Type B pancreatic cell (in vitro differentiated cells): ENCODE measurements at places on chromosomes 3 and 15.

- no peak for DNase-seq
Observed at GRCh38 chr3:141594357-141594756, 107.5 kb downstream of the RASA2 start.

DNA sequence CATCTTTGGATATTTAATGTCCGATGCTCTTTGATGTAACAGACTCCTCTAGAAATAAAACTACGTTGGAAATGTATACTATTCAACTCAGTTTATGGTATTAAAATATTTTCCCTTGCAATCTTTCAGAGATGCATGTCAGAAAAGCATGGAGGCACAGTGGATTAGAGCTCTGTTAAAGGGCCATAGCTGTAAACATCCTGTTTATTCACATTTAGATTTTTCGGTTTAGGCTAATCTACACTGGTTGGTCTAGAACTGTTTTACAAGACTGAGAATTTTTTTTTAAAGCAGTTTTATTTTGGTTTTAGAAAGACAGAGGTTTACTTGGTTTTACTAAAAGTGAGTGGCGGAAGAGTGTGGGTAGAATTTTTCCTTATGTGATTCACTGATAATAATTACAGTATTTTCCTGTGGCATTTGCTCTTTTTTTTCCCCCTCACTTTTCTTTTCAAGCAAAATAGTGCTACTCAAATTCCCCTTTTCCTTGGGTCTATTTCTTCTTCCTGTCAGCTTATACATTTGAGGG lies 132.1 kb downstream of the IL1RAP start:
- DNase-seq = no peak

- no peak for DNase-seq
Observed at GRCh38 chr3:169342652-169343505, 320.6 kb downstream of the MECOM start.

DNA sequence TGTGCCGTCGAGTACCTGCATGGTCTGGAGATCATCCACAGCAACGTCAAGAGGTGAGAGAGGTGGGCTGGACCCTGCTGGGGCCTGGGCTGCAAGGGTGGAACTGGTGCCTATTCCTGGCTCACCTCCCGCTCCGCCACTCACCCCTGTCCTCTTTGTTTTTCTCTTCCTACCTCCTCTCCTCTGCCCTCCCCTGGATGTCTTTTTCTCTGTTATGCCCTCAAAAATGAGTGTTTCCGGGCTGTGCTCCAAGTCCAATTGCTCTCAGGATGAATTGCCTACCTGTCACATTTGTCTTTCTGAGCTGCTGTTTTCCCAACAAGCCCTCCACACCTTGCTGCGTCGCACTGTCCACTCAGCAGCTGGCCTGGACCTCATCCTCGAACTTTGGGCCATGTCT lies 28.5 kb upstream of the TATDN2 start:
- no peak for DNase-seq

DNA sequence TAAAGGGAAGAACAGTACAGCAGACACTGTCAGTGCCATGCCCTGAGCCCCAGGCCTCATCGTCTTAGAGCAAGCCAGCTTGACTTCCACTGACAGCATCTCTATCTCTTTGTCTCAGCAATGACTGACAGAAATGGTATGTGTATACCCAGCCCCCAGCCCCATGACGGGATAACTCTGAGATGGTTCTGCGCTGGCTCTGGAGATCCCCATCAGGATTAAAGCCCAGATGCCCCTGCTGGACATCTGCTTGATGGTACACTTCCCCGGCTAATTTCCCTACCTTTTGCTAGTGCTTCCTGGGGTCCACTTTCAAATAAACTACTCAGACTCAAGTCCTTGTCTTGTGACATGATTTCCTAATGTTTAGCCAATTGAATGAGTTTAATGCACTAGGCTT lies 7.6 kb downstream of the NMNAT3 start:
- no peak for DNase-seq

DNA sequence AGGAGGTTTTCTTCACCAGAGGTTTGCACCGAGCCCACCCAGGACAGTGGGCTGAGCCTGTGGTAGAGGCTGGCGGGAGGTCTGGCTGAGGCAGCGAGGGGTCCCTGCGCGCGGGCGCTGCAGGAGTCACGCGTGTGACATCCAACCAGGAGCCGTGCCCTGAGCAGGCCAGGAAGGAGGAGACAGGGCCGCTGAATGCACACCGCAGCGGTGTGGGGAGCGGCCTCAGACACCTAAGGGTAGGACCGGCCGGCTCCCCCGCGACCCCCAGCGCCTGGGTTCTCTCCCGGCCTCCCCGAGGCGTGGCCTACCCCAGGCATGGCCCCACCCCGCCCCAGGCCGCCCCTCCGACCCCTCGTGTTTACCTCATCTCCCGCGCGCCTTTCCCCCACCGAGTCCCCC lies 412 bp downstream of the SLC41A3 start:
- DNase-seq = no peak

- DNase-seq = no peak
Observed at GRCh38 chr3:129281726-129282125, 3.1 kb downstream of the HMCES start.

DNA sequence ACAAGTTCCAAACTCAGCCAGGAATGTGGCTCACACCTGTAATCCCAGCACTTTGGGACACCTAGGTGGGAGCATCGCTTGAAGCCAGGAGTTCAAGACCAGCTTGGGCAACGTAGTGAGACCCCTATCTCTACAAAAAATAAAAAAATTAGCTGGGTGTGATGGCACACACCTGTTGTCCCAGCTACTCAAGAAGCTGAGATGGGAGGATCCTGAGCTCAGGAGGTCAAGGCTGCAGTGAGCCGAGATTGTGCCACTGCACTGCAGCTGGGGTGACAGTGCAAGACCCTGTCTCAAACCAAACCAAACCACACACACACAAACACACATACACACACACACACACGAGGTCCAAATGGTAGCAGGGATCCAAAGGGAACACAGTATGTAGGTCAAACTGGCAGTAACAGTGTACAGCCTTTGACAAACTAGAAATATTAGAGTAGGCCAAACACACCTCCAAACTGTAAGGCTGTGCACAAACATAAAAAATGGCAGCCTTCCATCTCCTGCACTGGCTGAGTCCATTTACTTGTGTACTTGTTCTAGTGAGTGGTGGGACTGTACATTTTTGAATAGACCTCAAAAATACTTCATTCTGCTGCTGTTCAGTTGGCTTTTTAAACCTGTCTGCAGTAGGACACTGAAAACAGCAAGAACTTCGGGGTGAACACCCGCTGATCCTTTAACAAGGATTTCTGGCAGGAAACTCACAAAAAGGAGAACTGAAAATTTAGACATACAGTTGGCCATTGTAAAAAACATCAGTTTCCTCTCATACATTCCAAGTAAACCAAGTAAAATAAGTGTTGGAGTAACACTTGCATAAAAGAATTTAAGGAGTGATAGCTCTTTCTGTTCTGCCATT lies 33.6 kb downstream of the INTS14 start:
- no peak for DNase-seq

DNA sequence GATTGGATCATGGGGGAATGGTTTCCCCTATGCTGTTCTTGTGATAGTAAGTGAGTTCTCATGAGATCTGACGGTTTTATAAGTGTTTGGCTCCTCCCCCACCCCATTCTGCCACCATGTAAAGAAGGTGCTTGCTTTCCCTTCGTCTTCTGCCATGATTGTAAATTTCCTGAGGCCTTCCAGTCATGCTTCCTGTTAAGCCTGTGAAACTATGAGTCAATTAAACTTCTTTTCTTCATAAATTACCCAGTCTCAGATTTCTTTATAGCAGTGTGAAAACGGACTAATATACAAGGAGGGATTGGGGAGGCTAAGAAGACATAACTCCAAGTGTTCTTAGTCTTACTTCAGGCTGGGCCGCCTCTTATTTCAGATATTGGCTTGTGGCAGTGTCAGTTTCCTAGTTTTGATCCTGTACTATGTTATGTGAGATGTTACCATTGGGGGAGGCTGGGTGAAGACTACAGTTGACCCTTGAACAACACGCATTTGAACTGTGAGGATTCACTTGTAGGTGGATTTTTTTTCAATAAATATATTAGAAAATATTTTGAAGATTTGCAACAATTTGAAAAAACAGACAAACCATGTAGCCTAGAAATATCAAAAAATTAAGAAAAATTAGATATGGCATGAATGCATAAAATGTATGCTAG lies 44.9 kb downstream of the NMD3 start:
- no peak for DNase-seq

DNA sequence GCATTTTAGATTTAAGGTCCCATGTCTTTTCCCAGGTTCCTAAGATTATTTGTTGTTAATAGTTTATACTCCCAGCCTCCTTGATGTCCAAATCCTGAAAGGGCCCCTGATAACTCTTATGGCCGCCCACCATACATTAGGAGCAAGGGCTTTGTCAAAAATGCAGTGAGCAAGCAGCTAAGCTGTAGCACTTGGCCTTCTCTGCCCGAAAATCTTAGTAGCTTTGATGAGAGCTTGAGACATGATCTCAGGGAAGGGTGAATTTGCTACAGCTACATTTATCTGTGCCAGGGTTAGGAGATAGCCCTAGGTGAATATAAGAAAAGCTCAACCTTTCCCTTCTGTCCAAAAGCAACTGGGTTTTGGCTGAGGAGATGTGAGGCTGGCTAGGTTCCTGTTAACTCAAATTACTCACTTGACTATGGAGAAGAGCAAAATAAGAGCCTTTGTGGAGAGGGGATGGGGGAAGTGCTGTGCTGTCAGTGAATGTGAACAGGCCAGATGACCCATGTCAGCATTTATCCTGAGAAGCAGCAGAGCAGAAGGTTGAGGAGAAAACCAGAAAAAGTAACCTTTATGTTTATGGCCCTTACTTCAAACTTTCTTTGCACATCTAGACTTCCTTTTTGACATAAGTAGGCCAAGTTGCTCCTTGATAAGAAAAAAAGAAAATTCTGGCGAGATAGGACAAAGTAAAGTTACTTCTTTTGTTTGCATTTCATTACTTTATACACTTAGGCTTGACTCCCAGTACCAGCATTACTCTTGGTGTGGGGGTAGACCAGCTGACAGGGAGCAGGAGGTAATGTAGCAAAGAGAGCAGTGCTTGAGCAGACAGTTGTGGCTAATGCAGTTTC lies 21.1 kb downstream of the MAPK6 start:
- DNase-seq = no peak

DNA sequence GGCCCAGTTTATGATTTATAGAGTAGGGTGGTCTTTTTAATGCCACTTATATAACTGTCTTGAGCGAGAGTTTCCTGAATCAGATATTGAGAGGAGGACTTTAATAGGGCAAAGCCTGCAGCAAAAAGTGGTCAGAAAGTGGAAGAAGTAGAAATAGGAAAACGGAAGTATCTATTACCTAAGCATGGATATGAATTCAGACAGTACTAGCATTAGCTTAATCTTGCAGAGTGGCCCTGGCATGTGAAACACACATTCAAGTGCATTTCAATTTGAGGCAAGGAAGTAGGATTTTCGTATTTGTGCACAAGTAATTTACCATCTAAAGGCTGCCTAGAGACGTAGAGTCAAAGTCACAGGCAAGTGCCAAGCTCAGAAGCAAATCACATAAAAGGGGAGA lies 622.3 kb downstream of the DIPK2A start:
- DNase-seq = no peak

- DNase-seq = no peak
Observed at GRCh38 chr15:99645543-99645935, 79.8 kb downstream of the MEF2A start.

GRCh38 chr15:76840830-76841460 lies 64.2 kb downstream of the SCAPER start:
- no peak for DNase-seq

DNA sequence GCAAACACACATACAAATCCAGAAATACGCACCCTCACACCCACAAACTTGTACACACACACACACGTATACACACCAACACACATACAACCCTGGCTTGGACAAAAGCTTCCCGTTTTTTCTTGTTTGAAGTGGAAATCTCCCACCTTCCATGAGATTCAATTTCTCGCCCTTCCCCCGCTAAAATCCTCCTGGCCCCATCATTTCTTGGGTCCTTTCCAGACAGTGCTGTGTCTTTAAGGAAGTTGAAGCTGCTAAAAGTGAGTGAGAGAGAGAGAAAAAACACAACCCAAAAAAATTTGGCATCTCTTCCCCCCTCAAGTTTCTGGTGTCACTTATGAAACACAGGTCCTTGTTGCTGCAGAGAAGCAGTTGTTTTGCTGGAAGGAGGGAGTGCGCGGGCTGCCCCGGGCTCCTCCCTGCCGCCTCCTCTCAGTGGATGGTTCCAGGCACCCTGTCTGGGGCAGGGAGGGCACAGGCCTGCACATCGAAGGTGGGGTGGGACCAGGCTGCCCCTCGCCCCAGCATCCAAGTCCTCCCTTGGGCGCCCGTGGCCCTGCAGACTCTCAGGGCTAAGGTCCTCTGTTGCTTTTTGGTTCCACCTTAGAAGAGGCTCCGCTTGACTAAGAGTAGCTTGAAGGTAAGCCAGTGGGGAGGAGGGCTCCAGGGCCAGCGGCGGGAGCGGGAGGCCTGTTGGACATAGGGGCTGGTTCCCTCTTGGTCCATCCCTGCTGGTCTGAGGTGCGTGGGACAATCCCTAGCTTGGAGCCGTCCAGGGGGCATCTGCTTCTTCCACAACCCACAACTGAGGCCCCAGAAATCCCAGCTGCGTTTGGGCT lies at the start of gene ISLR:
Gene ISLR, plus strand, starts transcription at position 331 of the 839 bp plus-strand sequence. CDS start 1,149 bp downstream, outside the sequence.
- DNase-seq = no peak

GRCh38 chr3:31551646-31552045 lies 18.9 kb downstream of the STT3B start:
- DNase-seq = no peak

DNA sequence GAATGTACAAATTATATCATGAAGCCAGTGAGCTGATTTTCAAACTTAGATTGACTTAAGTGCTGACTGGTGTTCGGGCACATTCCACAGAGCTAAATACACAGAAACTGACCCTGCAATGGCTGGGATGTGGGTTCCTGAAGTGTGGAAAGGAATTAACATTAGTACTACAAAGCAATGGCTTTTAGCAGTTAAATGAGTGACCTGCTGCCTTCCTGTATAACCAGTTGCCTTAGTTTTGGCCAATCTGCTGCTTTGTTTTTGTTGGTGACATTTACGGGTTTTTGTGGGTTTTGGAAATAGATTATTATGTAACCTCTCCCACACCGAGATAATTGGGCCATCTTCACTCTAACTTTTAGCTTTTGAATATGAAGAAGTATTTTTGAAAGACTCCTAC lies 2.4 kb upstream of the SKIC8 start:
- no peak for DNase-seq

- DNase-seq = no peak
Observed at GRCh38 chr3:126194713-126195305, 14.4 kb upstream of the ALDH1L1 start.

GRCh38 chr15:81326466-81327212 lies 2.7 kb upstream of the STARD5 start:
- DNase-seq = no peak
